Lower lobe of right lung (tissue), 2 donors: ENCODE measurements at places on chromosomes 12 and 14. TPM values are rescaled to one million over a fixed set of nuclear protein-coding genes. Genes with fewer than 3 reads are reported as not detected.

The C14orf39 gene
- not detected for total RNA-seq

The MMP19 gene
- 35.2 TPM for total RNA-seq

The DNAH10 gene
- 10.1 TPM for total RNA-seq

The SDSL gene
- 12.8 TPM for total RNA-seq

The ADAMTS20 gene
- total RNA-seq, result not detected

The TTC9 gene
- 5.5 TPM for total RNA-seq

GRCh38 chr12:4118017-4118510 lies 155.5 kb upstream of the CCND2 start:
- H3K4me3 ChIP-seq, result no peak overlapping the region
- no peaks in the 10 kb centered on the region for H3K36me3 ChIP-seq
- peak; percentile 62 for DNase-seq
- H3K27me3 ChIP-seq, result peaks cover 18% of the 10 kb centered on the region
- H3K4me1 ChIP-seq, result peaks cover 22% of the 10 kb centered on the region
- no peak overlapping the region for H3K27ac ChIP-seq

DNA sequence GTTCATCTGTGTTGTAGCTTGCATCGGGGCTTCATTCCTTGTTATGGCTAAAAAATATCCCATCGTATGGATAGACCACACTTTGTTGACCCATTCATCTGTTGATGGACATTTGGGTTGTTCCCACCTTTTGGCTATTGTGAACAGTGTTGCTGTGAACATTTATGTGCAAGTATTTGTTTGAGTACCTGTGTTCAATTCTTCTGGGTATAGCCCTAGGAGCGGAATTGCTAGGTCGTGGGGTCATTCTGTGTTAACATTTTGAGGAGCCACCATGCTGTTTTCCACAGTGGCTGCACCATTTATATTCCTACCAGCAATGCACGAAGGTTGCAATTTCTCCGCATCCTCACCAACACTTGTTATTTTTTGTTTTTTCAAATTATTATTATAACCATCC lies 23.0 kb upstream of the NCOR2 start:
- H3K27me3 ChIP-seq, result no peaks in the 10 kb centered on the region
- H3K36me3 ChIP-seq, result no peaks in the 10 kb centered on the region
- no peak overlapping the region for H3K4me3 ChIP-seq
- no peak for DNase-seq

DNA sequence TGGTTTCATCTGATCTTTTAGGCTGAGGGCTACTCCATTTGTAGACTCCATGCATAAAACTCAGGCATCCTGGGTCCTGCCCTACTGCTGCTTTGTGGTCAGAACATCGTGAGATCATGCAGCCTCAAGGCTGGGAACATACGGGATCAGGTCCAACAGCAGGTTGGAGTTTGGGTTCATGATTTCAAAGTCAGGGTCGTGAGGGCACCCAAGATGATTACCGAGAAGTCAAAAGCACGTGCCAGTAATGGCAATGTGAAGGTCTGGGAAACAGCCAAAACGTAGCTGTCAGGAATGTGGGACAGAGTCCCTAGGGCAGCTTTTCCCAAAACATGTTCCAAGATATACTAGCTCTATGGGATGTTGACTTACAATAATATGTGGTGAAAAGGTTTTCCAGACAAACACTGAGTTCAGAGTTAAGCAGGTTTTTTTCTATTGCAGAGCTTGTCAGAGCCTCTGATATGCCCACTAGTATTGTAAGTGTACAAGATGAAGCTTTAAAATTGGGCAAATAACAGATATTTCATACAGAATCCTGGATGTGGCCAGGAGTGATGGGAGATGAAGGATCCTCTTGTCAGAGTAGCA lies 130.3 kb upstream of the DNM1L start:
- peaks cover 64% of the 10 kb centered on the region for H3K4me1 ChIP-seq
- no peak overlapping the region for H3K4me3 ChIP-seq
- H3K27me3 ChIP-seq, result no peaks in the 10 kb centered on the region

DNA sequence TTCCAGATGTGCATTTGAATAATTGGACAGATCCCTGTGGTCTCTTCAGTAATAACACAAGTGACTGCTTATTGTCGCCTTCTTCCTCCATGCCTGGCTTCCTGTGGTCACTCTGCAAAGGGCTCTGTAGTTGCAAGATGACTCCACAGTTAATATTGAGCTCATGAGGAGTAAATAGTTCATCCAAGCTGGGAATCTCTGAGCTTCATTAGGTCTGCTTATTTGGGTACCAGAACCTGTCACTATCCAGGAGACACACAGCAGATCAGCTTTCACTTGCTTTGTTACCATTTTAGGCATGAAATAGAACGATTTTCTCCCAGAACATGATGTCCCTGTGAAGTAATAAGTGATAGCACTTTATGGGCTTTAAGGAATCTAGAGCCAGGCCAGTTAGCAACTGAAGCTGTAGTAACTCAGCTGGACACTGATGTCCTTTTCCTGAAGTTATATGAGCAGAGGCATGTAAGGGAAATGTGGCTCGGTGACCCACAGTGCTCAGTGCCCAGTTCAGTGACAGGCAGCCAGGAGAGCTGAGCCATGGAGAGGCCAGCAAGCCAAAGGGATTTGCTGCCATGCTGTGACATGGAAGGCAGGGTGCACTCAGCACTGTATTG lies 50.1 kb downstream of the CRADD start:
- H3K4me3 ChIP-seq, result no peak overlapping the region
- H3K27ac ChIP-seq, result no peak overlapping the region
- H3K27me3 ChIP-seq, result no peaks in the 10 kb centered on the region
- no peaks in the 10 kb centered on the region for H3K36me3 ChIP-seq

- peaks cover 25% of the 10 kb centered on the region for H3K4me1 ChIP-seq
- H3K36me3 ChIP-seq, result peaks cover 16% of the 10 kb centered on the region
- no peak for DNase-seq
- H3K4me3 ChIP-seq, result no peak overlapping the region
- H3K27ac ChIP-seq, result no peak overlapping the region
Observed at GRCh38 chr12:106839333-106839732, 64.9 kb downstream of the RIC8B start.

- no peak overlapping the region for H3K27ac ChIP-seq
- peak; percentile 45 for DNase-seq
- H3K4me1 ChIP-seq, result no peaks in the 10 kb centered on the region
- no peak overlapping the region for H3K4me3 ChIP-seq
Observed at GRCh38 chr12:69688471-69689427, 10.4 kb downstream of the BEST3 start.

DNA sequence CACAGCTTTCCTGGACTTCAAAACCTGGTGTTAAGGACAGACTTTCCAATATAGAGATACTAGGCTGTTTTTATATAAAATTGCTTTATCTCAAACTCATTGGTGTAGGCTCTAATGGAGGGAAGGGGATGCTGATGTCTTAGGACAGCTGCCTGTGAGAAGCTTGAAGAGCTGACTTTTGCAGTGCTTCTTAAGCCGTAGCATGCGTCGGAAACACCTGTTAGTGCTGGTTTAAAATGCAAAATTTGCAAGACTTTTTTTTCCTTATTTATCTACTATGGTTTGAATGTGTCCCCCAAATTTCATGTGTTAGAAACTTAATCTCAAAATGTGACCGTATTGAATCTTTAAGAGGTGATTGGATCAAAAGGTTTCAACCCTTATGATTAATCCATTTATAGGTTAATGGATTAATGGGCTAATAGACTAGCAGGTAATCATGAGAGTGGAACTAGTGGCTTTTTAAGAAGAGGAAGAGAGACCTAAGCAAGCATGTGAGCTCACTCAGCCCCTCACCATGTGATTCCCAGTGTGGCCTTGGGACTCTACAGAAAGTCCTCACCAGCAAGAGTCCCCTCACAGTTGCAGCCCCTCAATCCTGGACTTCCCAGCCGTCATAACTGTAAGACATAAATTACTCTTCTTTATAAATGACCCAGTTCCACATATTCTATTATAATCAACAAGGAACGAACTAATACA lies 60.9 kb upstream of the FUT8 start:
- H3K27me3 ChIP-seq, result no peaks in the 10 kb centered on the region
- H3K4me1 ChIP-seq, result peaks cover 6% of the 10 kb centered on the region
- H3K36me3 ChIP-seq, result no peaks in the 10 kb centered on the region
- no peak for DNase-seq
- no peak overlapping the region for H3K27ac ChIP-seq

GRCh38 chr12:9361879-9362326 lies 153.7 kb upstream of the PZP start:
- no peak overlapping the region for H3K27ac ChIP-seq
- no peaks in the 10 kb centered on the region for H3K36me3 ChIP-seq
- no peaks in the 10 kb centered on the region for H3K27me3 ChIP-seq
- no peak for DNase-seq
- no peaks in the 10 kb centered on the region for H3K4me1 ChIP-seq

- no peaks in the 10 kb centered on the region for H3K36me3 ChIP-seq
- H3K4me3 ChIP-seq, result no peak overlapping the region
- no peak overlapping the region for H3K27ac ChIP-seq
- no peak for DNase-seq
- H3K4me1 ChIP-seq, result no peaks in the 10 kb centered on the region
Observed at GRCh38 chr14:42141328-42141727, 534.7 kb downstream of the LRFN5 start.

- DNase-seq, result no peak
- H3K4me1 ChIP-seq, result no peaks in the 10 kb centered on the region
- no peak overlapping the region for H3K4me3 ChIP-seq
- no peak overlapping the region for H3K27ac ChIP-seq
- H3K27me3 ChIP-seq, result no peaks in the 10 kb centered on the region
Observed at GRCh38 chr12:131752451-131752850, 41.6 kb downstream of the SFSWAP start.

DNA sequence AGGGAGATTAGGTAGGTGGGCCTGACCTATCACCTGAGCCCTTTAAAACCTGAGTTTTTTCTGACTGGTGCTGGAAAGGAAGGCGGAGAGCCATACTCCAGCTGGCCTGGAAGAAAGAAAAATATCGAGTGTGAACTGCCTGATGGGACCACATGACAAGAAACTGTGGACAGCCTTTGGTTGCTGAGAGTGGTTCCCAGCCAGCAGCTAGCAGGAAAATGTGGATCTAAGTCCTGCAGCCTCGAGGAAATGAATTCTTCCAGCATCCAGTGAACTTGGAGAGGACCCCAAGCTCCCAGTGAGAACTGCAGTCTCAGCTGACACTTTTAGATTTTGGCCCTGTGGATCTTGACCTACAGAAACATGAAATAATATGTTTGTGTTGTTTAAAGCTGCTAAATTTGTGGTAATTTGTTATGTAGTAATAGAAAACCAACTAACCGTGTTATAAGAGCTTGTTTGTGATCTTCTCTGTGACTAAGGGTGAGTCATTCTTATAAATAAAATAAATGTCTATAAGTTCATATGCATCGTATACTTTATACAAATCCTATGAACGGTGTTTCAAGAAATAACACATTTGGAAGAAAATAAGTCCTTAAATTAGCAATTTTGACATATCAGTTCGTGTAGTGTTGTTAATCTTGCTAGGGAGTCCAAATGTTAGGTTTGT lies 359.6 kb downstream of the BMP4 start:
- no peak for DNase-seq
- no peak overlapping the region for H3K4me3 ChIP-seq
- H3K4me1 ChIP-seq, result no peaks in the 10 kb centered on the region
- H3K27me3 ChIP-seq, result no peaks in the 10 kb centered on the region
- no peak overlapping the region for H3K27ac ChIP-seq

- H3K27me3 ChIP-seq, result no peaks in the 10 kb centered on the region
- H3K4me1 ChIP-seq, result no peaks in the 10 kb centered on the region
- H3K27ac ChIP-seq, result no peak overlapping the region
- no peak for DNase-seq
Observed at GRCh38 chr14:71472356-71473340, 459.6 kb upstream of the RGS6 start.

GRCh38 chr14:99679543-99679942 lies 4.6 kb upstream of the CYP46A1 start:
- H3K4me3 ChIP-seq, result no peak overlapping the region
- no peak for DNase-seq
- no peak overlapping the region for H3K27ac ChIP-seq

DNA sequence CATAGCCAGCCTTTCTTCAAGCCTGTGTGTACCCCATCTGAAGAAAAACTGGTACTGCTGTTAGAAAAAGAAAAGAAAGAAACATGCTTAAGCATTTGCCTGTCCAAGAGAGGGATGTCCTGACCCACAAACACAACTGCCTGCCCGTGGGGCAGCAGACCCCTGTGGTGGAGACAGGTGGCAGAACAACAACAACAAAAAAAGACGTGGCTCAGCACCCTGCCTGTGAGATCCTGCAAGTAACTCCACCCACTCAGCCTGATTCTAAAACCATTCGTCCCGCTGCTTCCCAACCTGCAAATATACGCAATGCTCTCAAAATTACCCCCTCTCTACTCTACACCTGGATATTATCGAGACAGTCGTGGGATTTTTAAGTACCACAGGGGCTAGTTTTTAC lies 64.9 kb upstream of the ZDHHC17 start:
- no peak overlapping the region for H3K27ac ChIP-seq
- no peaks in the 10 kb centered on the region for H3K36me3 ChIP-seq
- no peak overlapping the region for H3K4me3 ChIP-seq
- H3K27me3 ChIP-seq, result no peaks in the 10 kb centered on the region

GRCh38 chr14:90842726-90843125 lies 26.5 kb upstream of the TTC7B start:
- H3K27ac ChIP-seq, result no peak overlapping the region
- peak; percentile 57 for DNase-seq

DNA sequence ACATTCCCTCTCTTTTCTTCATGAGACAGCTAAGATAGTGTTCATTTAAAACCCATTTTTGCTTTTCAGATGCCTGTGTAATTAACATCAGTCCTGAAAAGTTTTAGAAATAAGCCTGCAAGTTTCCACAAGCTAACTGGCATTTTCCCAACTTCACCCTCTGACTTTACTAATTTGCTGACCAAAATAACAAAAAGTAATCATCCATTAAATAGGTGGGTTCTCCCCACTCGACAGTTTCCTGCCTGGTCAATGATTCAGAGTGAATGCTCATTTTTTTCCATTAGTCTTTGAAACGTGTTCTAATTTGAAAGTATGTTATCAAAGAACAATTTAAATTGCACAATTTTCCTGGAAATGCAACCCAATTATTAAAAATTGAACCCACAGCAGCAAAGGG lies 23.6 kb downstream of the NELL2 start:
- no peak overlapping the region for H3K4me3 ChIP-seq
- H3K27ac ChIP-seq, result no peak overlapping the region
- no peak for DNase-seq
- no peaks in the 10 kb centered on the region for H3K27me3 ChIP-seq

- peaks cover 36% of the 10 kb centered on the region for H3K4me1 ChIP-seq
- H3K27me3 ChIP-seq, result no peaks in the 10 kb centered on the region
- no peak overlapping the region for H3K27ac ChIP-seq
Observed at GRCh38 chr14:73888460-73888725, 1.7 kb downstream of the ZNF410 start.

DNA sequence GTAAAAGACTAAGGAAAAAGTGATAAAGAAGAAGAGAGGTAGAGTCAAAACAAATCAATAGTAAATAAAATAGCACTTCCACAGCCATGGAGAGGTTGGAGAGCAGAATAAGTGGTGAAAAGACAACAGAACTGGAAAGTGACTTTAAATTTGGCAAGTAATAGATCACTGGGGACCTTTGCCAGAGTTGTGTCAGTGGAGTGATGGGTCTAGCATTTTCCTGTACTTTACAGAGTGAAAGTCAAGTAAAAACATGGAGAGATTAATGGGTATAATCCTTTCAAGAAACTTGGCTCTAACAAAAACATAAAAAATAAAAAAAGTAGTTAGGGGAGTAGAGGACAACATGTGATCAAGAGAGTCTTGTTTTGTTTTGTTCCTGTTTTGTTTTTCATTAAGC lies 502.2 kb upstream of the RPL10L start:
- H3K4me3 ChIP-seq, result no peak overlapping the region
- no peak for DNase-seq
- no peaks in the 10 kb centered on the region for H3K27me3 ChIP-seq

- H3K4me3 ChIP-seq, result no peak overlapping the region
- no peak overlapping the region for H3K27ac ChIP-seq
- no peaks in the 10 kb centered on the region for H3K36me3 ChIP-seq
- no peaks in the 10 kb centered on the region for H3K27me3 ChIP-seq
Observed at GRCh38 chr14:59565087-59565486, 11.5 kb downstream of the CCDC175 start.
